IPS DF 6.9 (cell line): ENCODE measurements at places on chromosomes 2 and 18.

- H3K4me1 ChIP-seq = no peaks in the 10 kb centered on the region
- H3K4me3 ChIP-seq = no peak overlapping the region
- H3K36me3 ChIP-seq = no peaks in the 10 kb centered on the region
- H3K27me3 ChIP-seq = no peaks in the 10 kb centered on the region
These were observed 947.2 kb upstream of the SLC39A10 start for GRCh38 chr2:194709840-194710239.

- DNase-seq = no peak
- H3K27me3 ChIP-seq = no peaks in the 10 kb centered on the region
- no peaks in the 10 kb centered on the region for H3K4me1 ChIP-seq
- no peak overlapping the region for H3K4me3 ChIP-seq
- H3K27ac ChIP-seq = no peak overlapping the region
These were observed 59.4 kb upstream of the RAPH1 start for GRCh38 chr2:203594541-203594940.

DNA sequence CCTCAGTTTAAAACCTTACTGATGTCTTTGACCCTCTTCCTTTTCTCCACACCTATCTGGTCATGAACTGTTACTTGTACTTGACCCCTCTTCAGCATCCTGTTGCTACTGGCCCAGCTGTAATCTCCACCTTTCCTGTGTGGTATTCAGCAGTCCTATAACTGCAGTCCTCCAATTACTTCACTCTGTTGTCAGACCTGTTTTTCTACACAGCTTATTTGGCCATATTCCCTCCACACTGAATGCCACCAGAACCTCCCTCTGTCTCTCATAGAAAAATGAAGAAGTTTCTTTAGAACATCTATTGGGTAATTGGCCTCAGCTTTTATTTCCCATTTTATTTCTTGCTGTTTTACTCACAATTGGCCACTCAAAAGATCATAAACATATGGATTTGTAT lies 155.4 kb downstream of the ASXL3 start:
- no peak for DNase-seq
- H3K4me1 ChIP-seq = no peaks in the 10 kb centered on the region
- H3K27me3 ChIP-seq = no peaks in the 10 kb centered on the region
- H3K4me3 ChIP-seq = no peak overlapping the region
- H3K36me3 ChIP-seq = no peaks in the 10 kb centered on the region

DNA sequence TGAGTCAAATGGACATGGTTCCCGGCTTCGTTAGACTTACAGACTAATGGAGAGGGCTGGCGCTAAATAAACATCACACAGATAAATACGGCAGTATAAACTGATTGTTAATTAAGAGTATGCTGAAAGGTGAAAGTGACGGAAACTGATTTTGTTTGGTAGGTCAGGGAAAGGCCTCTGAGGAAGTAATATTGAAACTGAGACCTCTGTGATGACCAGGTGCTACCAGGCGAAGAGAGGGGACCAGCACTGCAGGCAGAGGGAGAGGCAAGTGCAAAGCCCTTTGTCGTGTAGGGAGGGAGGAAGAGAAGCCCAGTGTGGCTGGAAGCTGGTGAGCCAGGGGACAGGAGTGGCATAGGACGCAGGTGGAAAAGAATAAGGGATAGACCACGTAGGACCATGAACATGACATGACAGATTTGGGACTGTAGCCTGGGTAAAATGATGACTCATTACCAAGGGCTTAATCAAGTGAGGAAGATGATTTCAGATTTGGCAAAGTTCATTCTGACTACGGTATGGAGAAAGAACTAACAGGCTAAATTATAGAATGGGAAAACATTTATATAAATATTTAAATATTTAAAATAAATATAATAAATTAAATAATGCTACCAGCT lies 433.1 kb downstream of the NCKAP5 start:
- no peaks in the 10 kb centered on the region for H3K27me3 ChIP-seq
- H3K4me3 ChIP-seq = no peak overlapping the region
- H3K36me3 ChIP-seq = no peaks in the 10 kb centered on the region
- DNase-seq = no peak

- no peak overlapping the region for H3K4me3 ChIP-seq
- no peaks in the 10 kb centered on the region for H3K36me3 ChIP-seq
- H3K27ac ChIP-seq = no peak overlapping the region
- DNase-seq = no peak
- H3K4me1 ChIP-seq = peaks cover 1% of the 10 kb centered on the region; the same call in 1 of the 2 replicates
These were observed 20.9 kb downstream of the NFATC1 start for GRCh38 chr18:79416677-79417052.

- peaks cover 9% of the 10 kb centered on the region; the same call in 1 of the 2 replicates for H3K27me3 ChIP-seq
- no peak for DNase-seq
- H3K36me3 ChIP-seq = no peaks in the 10 kb centered on the region
- peaks cover 1% of the 10 kb centered on the region; the same call in 1 of the 2 replicates for H3K4me1 ChIP-seq
- no peak overlapping the region for H3K27ac ChIP-seq
These were observed 81.5 kb downstream of the CHRNA1 start for GRCh38 chr2:174682578-174683391.

DNA sequence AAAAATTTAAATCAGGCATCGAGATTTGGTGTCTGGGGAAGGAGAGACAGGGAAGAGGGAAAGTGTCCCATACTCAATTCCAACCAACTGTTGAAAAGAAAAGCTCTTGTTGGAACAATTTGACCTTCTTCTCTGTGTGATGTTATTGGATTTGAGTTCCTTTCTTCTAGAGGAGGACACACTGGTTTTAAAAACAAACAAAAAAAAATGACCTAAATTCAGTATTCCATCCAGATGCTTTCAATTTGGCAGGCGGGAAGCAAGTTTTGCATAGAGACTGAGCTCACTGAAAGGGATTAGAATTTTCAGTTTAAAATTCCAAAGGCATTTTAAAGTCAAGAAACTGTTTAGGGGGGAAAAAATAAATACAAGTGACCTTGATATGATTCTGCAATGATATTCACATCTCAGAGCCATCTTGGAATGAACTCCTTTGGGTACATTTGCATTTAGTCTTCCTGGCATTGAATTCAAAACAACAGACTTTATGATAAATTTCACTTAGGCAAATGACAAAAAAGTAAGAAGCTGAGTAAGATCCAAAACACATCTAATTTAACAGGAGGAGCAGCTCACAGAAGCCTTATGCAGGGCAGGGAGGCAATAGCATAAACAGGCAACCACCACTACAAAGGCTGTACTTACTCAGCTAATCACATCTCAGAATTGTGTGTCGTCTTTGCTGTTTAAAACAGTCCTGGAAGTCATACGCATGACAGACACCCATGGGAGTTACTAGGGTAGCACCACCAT lies 126.8 kb downstream of the CDH20 start:
- DNase-seq = no peak
- H3K4me1 ChIP-seq = no peaks in the 10 kb centered on the region
- no peak overlapping the region for H3K4me3 ChIP-seq
- H3K27me3 ChIP-seq = no peaks in the 10 kb centered on the region
- H3K36me3 ChIP-seq = no peaks in the 10 kb centered on the region

DNA sequence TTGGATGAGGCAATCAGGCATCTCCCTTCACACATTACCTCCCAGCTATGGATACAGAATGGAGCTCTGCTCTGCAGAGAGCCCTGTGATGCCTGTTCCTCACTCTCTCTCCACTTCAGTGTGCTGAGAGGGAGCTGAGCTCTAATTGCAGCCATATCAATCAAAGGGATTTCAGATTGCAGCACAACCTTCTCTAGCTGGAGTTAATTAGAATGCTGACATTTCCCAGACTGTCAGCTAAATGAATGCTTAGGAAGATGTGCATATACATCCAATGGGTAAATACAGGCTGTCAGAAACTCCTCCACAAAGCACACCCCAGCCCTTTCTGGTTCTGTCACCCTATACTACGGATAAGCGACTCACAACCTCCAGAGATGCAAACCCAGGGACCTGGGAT lies 402.6 kb downstream of the EIPR1 start:
- H3K27me3 ChIP-seq = no peaks in the 10 kb centered on the region
- no peak overlapping the region for H3K27ac ChIP-seq
- H3K4me1 ChIP-seq = no peaks in the 10 kb centered on the region
- DNase-seq = no peak

DNA sequence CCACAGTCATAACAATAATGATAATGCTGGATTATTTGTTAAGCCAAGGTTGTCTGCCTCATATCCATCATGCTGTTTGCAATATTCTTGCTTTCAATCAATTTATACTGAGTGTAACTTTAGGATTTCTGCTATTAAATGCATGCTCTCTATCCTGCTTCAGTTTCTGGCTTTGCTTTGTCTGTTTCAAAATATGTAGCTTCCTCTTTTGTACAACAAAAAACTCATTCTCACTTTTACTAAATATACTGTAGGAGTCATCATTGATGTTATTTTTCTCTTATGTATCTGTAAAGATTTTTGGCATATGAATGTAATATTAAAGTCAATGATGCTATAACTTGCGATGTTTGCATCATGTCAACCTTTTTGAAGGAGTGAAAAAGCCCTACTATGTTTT lies 149.3 kb downstream of the GPD2 start:
- H3K36me3 ChIP-seq = no peaks in the 10 kb centered on the region
- no peaks in the 10 kb centered on the region for H3K27me3 ChIP-seq
- H3K4me3 ChIP-seq = no peak overlapping the region
- H3K27ac ChIP-seq = no peak overlapping the region
- peaks cover 2% of the 10 kb centered on the region for H3K4me1 ChIP-seq
- DNase-seq = no peak

DNA sequence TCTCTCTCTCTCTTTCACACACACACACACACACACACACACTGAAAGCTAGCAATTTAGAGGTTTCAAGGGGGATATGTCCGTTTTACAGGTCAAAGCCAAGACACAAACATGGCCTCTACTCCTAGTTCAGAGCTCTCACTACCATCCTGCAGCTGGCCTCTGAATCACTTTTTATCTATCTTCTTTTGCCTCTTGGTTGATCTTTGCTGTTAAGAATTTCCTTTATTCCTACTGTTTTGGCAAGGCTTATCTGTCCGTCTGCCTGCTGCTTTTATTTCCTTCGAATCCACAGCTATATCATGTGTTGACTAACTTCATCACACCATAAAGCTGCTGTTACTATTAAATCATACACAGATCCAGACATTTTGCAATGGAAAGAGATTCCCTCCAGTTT lies 543.0 kb downstream of the PLCL1 start:
- no peaks in the 10 kb centered on the region for H3K36me3 ChIP-seq
- H3K27me3 ChIP-seq = no peaks in the 10 kb centered on the region
- no peak for DNase-seq
- H3K27ac ChIP-seq = no peak overlapping the region
- H3K4me3 ChIP-seq = no peak overlapping the region
- H3K4me1 ChIP-seq = no peaks in the 10 kb centered on the region

DNA sequence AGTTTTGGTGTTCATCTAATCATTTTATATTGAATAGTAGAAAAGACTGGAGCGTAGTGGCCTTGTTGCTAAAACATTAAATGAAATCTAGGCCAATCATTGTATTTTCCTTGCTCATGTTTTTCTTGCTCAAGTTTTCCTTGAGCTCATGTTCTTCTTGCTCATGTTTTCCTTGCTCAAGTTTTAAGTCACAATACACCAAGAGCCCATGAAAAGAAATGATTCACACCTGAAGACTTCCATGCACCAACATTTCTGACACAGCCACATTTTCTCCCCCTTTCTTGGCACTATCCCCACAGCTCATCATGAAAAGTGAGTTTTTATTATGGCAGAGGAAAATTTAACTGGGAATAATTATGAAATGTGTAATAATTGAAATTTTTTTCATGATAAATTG lies 92.0 kb downstream of the LRP1B start:
- no peak for DNase-seq
- peaks cover 2% of the 10 kb centered on the region; the same call in 1 of the 2 replicates for H3K4me1 ChIP-seq
- no peaks in the 10 kb centered on the region for H3K36me3 ChIP-seq
- no peaks in the 10 kb centered on the region for H3K27me3 ChIP-seq

GRCh38 chr2:127853671-127854070 lies 4.3 kb downstream of the POLR2D start:
- no peaks in the 10 kb centered on the region for H3K4me1 ChIP-seq
- H3K27me3 ChIP-seq = no peaks in the 10 kb centered on the region
- no peak overlapping the region for H3K4me3 ChIP-seq
- H3K27ac ChIP-seq = no peak overlapping the region

GRCh38 chr2:10867692-10868420 lies 43.9 kb upstream of the KCNF1 start:
- no peak for DNase-seq
- H3K36me3 ChIP-seq = no peaks in the 10 kb centered on the region
- 0 out of 2 replicates have a peak, but pooled peaks cover 2% of the 10 kb centered on the region for H3K4me1 ChIP-seq
- H3K27me3 ChIP-seq = no peaks in the 10 kb centered on the region

DNA sequence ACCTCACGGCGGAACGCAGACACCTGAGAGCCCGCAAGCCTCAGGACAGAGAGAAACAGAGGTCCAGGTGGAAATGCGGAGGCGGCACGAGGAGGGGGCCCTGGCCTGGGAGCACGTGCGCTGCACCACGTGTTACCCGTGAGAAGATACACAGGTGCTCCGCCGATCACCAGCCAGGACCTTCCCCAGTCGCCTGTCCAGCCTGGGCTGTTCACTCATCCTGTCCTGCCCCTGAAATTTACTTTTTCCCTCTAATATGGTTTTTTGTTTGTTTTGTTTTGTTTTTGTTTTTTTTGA lies 44.3 kb downstream of the TWIST2 start:
- no peaks in the 10 kb centered on the region; the same call in 1 of the 2 replicates for H3K4me1 ChIP-seq
- H3K27me3 ChIP-seq = no peaks in the 10 kb centered on the region
- H3K27ac ChIP-seq = no peak overlapping the region
- no peaks in the 10 kb centered on the region for H3K36me3 ChIP-seq
- DNase-seq = no peak

DNA sequence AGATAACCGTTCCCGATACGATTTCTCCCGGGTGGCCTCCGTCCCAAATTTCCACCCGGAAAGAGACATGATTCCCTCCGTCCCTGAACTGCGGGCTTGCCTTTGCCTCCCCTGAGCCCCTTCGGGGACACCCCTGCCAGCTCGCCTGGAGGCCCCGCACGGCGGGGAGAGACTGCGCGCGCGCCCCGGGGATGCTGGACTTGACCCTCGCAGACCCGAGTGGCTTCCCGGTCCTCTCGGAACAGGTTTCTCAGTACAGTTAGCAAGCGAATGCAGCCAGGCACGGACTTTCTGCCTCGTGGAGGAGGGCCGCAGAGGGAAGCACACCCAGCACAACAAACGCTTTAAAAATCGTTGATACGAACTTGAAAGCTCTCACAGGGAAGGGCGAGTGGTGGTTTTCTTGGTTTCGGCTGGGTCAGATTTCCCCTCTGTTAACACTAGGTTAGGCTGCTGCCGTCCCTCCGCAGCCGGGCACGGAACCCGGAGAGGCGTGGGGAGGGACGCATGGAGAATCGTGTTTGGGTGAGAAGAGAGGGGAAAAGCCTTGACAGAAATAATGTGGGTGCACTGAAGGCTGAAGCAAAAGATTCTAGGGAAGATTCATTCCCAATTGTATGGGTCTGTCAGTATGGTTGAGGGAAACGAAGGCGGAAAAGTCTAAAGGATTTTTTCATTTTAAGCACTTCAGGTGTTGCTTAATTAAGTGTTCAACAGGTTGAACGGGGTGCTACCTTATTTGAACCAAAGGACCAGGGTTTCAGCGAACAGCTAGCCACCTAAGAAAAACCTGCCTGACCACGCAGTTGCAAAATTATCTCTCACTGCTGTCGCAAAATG lies 916 bp downstream of the TNFRSF11A start:
- no peak overlapping the region for H3K27ac ChIP-seq
- H3K27me3 ChIP-seq = peaks cover 11% of the 10 kb centered on the region; the same call in 1 of the 2 replicates
- no peaks in the 10 kb centered on the region for H3K36me3 ChIP-seq
- H3K4me1 ChIP-seq = peaks cover 6% of the 10 kb centered on the region
- peak overlapping the region; percentile 64; the same call in 1 of the 2 replicates for H3K4me3 ChIP-seq
- DNase-seq = no peak

- H3K4me1 ChIP-seq = peaks cover 1% of the 10 kb centered on the region; the same call in 1 of the 2 replicates
- no peak overlapping the region for H3K4me3 ChIP-seq
- no peaks in the 10 kb centered on the region for H3K36me3 ChIP-seq
- no peak overlapping the region for H3K27ac ChIP-seq
These were observed 223.7 kb downstream of the ANKRD30B start for GRCh38 chr18:14971461-14972185.
